ENCODE measurements at places on chromosomes 4 and X. TPM values are rescaled to one million over a fixed set of nuclear protein-coding genes. Genes with fewer than 3 reads are reported as not detected.

- H3K27me3 ChIP-seq, result no peaks in the 10 kb centered on the region
- H3K36me3 ChIP-seq, result no peaks in the 10 kb centered on the region
- H3K4me1 ChIP-seq, result no peaks in the 10 kb centered on the region
- no peak overlapping the region for H3K4me3 ChIP-seq
- H3K27ac ChIP-seq, result no peak overlapping the region
These were observed 49.8 kb downstream of the TBCK start for GRCh38 chr4:106266201-106266600.

DNA sequence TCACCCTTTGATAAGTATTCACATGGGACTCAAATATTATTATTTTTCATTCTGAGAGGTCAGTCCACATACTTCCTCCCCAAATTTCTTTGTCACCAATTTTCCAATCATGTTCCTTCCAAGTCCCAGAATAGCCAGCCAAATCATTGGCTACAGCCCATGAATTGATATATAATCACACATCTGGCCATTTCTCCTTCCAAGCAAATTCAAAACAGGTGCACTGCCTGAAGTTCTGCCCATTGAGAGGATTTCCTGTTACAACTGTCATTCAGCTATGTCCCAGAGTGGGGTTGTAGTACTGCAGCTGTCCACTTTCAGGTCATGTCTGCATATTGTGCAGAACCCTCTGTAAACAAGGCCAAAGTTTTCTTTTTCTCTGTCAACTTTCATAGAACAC is 347.8 kb downstream of the GRID2 start:
- no peaks in the 10 kb centered on the region for H3K36me3 ChIP-seq
- DNase-seq, result no peak
- H3K27ac ChIP-seq, result no peak overlapping the region
- no peaks in the 10 kb centered on the region for H3K4me1 ChIP-seq
- no peak overlapping the region for H3K4me3 ChIP-seq

Gene TAF7L
- not detected for total RNA-seq

DNA sequence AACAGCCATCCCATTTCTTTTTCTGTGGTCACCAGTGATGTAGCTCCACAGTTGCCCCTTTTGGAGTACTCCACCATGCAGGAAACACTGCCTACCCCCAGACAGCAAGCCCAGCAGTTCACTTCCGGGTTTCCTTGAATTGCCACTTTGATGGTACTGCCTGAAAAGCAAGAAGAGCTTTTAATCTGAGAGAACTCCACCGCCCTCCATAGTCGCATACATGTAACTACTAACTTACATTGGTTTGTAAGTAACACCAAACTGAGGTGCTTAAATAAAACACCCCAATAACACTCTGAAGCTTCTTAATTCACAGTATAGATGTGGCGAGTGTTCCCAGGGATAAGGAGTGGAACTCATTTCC is 53.6 kb upstream of the HPSE start:
- H3K27ac ChIP-seq, result no peak overlapping the region
- H3K4me3 ChIP-seq, result no peak overlapping the region
- no peak for DNase-seq
- no peaks in the 10 kb centered on the region for H3K36me3 ChIP-seq

- H3K4me3 ChIP-seq, result no peak overlapping the region
- no peaks in the 10 kb centered on the region for H3K36me3 ChIP-seq
- peak; percentile 21 for DNase-seq
These were observed 69.2 kb downstream of the MTNR1A start for GRCh38 chr4:186486172-186486571.

Gene NMU
- 1.8 TPM for total RNA-seq

- no peaks in the 10 kb centered on the region for H3K36me3 ChIP-seq
- no peaks in the 10 kb centered on the region for H3K27me3 ChIP-seq
- no peaks in the 10 kb centered on the region for H3K4me1 ChIP-seq
- H3K4me3 ChIP-seq, result no peak overlapping the region
- H3K27ac ChIP-seq, result no peak overlapping the region
These were observed 75.5 kb downstream of the ANXA10 start for GRCh38 chr4:168167714-168168284.

Gene NALF2
- total RNA-seq, result 3.2 TPM

Gene CXCL6
- total RNA-seq, result 1.5 TPM

GRCh38 chrX:66544181-66544580 is 94.7 kb downstream of the EDA2R start:
- DNase-seq, result no peak
- no peak overlapping the region for H3K4me3 ChIP-seq
- H3K36me3 ChIP-seq, result no peaks in the 10 kb centered on the region
- no peaks in the 10 kb centered on the region for H3K27me3 ChIP-seq
- H3K4me1 ChIP-seq, result no peaks in the 10 kb centered on the region

Data from neural progenitor cell (in vitro differentiated cells).